ENCODE measurements at places on chromosomes 5 and 9.

- DNase-seq, result no peak
These were observed 107.8 kb upstream of the ATP10B start for GRCh38 chr5:160959804-160960203.

DNA sequence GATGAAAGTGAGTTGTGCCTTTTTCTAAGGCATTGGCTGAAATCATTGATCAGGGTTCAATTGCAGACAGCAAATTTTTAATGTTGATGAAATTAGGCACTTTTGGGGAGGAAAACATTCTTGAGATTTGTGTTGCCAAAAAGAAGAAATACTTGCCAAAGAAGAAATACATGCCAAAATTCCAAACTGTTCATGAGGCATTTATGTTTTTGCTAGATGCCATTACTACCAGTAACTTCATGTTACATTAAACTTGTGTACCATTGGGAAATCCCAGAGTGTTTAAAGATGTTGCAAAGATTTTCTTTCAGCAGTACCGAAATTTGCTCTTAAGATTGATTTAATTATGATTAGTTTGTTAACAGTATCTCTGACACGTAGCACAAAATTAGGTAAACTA is 7.0 kb downstream of the XRCC4 start:
- no peak for DNase-seq

GRCh38 chr5:1570975-1571374 is 47.2 kb upstream of the LPCAT1 start:
- no peak for DNase-seq

- DNase-seq, result no peak
These were observed 12.5 kb upstream of the SYNPO start for GRCh38 chr5:150627731-150628545.

DNA sequence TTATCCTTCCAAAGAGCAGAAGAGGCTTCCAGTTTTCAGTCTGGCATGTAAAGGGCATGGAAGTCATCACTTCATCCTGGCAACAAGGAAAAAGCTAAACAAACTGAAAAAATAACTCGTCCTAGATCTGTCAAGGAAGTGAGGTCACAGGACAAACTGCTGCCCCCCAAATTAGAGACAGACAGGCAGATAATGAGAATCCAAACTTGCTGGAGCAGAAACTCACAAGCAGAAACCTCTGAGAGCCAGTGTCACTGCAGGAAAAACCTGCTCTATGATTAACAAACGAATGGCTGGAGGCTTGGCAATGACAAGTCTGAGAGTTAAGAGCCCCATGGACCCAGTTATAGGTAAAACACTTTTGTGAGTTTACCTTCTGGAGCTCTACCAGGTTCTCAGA is 18.9 kb upstream of the MLANA start:
- DNase-seq, result no peak
